ENCODE measurements at places on chromosomes 3 and 15.
A peak's percentile ranks its signal among the peaks of the same experiment; 100 is the strongest.

GRCh38 chr3:81237181-81237580 lies 524.3 kb downstream of the GBE1 start:
- no peak for DNase-seq

DNA sequence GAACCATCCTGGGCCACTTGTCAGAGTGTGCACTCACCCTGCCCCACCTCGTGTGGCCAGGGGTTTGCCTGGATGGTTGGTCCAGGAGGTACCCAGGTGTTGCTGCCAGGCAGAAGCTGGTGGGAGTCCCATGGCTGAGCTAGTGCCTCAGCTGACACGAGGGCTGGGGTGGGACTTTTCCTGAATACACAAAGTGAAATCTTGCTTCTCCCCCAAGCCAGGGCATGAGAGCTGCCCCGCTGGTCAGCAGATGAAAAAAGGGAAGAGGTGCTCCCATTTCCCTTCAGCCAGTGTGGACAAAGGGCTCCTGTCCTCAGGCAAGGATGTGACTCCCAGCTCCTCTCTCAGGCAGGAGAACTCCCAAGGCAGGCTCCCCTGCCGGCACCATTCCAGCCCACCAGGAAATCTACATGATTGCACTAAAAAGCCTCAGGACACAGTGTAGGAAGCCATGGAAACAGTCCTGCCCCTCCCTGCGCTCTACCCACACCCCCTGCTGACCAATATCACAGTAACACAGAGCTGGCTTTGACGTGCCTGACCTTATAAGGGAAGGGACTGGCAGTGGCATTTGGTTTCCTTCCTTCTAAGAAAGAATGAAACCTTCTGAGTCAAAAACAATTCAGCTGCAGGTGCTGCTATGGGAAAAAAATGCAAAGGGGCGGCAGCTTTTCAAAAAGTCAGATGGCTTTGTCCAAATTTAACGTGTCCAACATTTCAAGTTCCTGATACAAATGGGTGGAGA lies 33.9 kb downstream of the MYO5C start:
- DNase-seq, result peak; percentile 53

GRCh38 chr15:100633763-100634075 lies 31.3 kb downstream of the ASB7 start:
- DNase-seq, result no peak

DNA sequence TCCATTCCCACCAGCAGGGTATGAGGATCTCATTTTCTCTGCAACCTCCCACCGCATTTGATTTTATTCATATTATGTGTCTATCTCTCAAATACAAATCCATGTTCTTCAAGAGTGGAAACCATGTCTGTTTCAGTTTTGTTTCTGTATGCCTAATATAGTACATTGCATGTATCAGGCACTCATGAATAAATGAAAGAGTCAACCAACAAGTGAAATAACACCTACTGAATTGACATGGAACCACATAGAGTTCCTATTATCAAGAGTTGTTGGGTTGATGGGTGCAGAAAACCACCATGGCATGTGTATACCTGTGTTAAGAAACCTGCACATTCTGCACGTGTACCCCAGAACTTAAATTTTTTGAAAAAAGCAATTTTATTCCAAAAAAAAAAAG lies 466.8 kb downstream of the LPP start:
- DNase-seq, result no peak

GRCh38 chr3:191531434-191531972 lies 70.5 kb downstream of the PYDC2 start:
- DNase-seq, result no peak

DNA sequence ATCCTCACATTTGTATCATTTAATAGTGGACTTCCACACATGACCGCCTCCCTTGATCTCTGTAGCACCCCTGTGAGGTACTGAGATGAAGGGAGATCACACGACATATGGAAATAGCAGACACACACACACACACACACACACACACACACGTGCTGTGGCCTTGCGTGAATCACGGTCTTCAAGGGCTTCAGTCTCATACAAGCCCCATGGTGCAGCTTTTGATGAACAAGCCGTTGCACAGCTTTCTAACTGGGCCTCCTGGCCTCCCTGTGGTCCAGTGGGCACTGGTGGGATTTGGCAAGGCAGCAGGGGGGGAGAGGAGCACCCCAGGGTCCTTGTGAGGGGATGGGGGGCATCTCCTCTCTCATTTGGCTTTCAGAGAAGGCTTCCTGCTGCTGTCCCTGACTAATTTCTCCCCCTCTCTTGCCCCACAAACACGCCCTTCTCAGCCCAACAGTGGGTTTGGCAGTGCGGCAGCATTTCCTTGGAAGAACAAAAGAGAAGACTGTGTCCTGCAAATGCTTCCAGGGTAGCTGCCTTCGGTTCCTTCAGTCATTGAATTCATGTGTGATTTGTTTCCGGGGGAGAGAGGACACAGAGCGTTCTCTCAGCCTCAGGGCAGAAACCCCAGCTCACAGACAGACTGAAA lies 98.7 kb downstream of the SMAD6 start:
- DNase-seq, result no peak

DNA sequence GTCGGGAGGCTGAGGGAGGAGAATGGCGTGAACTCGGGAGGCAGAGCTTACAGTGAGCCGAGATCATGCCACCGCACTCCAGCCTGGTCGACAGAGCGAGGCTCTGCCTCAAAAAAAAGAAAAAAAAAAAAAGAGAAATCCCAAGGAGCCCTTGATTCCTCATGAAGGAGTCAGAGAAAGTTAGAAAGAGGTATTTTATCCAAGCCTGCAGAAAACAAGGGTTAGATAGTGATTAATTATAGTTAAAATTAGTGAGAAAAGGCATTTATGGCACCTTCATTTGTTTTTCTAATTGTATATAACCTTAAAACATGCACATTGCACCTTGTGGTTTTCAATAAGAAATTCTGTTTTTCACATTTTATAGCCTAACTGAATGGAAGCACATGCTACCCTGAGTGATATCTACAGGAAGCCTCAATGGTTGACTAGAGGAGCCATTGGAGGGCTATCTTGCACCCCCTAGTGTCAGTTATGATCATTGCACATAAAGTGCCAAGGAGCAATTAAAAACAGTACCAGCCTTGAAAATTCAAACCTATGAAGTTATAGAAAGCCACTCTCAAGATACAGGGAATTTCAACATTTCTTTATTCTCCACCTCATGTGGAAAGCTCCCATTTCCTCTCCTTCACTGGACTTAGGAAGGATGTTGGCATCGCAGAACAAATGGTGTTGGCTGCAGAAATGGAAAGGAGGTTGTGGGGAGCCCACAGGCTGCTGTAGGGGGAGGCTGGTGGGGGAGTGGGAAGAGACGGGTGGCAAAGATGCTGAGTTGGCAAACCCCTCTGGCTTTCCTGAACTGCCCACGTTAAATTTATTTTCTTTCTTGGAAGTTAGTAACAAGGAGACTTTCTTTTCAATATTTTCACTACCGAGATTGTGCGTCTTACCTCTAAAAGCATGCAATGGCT lies 48.5 kb downstream of the ITGA11 start:
- no peak for DNase-seq

DNA sequence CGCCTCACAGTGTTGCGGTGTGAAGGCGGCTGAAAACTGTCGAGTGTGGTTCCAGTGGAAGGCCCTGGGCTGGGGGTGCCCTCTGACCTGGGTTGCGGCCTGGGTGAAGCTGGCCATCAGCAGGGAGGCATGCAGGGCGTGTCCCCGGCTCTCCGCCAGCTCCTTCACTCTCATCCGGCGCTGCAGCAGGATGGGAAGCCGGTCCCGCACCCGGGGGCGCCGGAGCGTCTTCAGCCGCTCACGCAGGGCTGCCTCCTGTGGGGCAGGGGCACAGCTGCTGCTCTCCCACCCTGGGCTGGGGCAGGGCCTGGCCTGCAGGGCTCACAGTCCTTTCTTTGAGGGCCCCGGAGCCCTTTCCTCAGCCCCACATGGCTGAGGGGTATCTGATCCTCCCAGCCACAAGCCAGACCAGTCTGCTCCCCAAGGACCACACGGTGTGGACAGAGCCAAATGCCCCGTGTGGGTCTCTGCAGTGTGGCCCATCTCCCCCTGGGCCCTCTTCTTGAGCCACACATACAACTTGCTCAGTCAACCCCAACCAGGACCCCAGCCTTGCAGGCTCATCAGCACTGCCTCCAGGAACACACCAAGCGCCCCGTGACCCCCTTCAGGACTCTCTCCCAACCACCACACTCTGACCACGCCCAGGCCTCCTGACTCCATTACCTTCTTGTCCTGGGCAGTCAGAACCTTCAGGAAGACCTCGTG lies 26.8 kb downstream of the SPTBN5 start:
- no peak for DNase-seq

DNA sequence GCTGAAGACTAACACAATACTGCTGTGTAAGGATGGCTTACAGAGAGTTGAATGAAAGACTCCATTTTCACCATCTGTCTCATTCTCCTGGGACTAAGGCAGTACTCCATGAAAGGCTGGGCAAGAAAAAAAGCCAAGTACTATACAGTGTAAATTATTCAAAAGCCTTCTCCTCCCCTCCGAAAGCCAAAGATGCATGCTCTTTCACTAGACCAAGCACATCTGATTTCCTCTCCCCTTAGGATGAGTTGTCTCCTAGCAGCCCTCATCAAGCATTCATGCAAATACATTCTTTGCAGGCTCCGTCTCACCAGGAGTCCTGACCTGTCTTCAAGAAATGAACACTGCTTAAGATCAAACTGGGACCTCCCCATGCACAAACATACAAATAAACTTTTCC lies 133.5 kb upstream of the THBS1 start:
- no peak for DNase-seq

- peak; percentile 31 for DNase-seq
Observed at GRCh38 chr3:151226088-151226563, 23.1 kb upstream of the GPR171 start.

GRCh38 chr3:72590732-72591221 lies 257.5 kb downstream of the SHQ1 start:
- no peak for DNase-seq

DNA sequence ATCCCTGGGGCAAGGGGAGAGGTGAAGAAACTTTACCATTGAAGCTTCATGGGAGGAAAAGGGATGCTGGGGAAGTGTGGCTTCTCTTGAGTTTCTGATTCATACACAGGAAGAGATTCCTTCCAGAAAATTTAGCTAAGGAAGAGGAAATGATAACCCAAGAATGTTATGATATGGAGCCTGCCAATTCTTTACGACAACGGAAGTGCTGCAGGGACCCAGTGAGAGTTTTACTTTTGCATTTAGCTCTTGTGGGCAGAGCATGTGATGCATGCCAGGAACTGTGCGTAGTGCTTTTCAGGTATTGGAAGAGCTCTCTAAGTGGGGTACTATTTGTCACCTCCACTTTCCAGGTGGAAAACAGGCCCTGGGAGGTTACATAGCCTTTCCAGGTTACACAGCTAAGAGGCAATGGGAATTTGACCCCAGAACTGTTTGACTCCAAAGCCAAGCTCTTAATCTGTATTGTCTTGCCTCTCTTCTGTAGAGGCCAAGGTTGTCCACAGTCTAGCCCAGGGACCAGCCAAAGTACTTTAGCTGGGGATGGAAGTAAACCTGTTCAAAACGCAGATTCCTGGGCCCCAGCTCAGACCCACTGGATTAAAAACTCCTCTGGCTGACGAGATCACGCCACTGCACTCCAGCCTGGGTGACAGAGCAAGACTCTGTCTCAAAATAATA lies 23.0 kb downstream of the CMTM7 start:
- no peak for DNase-seq

GRCh38 chr15:92521624-92522008 lies 127.9 kb downstream of the ST8SIA2 start:
- peak; percentile 77 for DNase-seq

GRCh38 chr15:86336051-86336788 lies 256.5 kb downstream of the AGBL1 start:
- peak; percentile 79 for DNase-seq

DNA sequence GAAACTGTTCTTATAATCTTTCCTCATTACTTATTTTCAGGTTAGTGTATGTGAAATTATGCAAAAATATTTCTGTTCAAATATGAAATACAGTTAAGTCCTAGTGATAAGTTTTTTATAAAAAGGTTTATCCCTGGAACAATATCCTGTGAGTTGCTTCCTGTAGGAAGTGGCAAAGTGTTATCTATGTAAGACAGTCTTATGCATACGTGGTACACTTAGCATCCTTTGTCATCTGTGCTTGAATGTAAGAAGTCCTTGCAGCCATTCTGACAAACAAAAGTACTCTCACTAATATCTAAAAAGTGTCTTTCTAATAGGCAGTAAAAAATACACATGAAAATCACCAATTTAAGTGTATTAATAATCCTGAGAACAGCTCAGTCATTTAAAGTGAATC lies 372.5 kb upstream of the BCHE start:
- no peak for DNase-seq

DNA sequence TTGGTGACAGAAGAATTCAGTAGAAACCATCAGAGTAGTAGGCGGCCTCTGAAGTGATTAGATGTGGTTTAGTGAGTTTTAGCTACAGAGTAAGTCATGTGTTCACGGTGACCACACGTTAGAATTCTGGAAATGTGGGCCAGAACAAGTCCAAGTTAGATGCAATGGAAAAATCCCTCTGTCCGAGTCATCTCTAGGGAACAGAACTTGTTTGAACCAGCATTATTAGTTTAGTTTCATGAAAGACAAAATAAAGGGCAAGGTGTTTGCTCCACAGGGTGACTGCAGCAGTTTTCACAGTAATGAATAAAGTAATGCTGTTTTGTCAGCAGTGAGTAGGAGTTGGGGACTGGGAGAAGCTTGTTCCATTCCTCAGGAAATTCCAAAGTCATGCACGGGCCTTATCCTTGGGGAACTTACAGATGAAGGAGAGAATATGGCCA lies 100.2 kb downstream of the CGNL1 start:
- DNase-seq, result peak; percentile 71

GRCh38 chr15:93819826-93820225 lies 411.5 kb upstream of the MCTP2 start:
- DNase-seq, result no peak

DNA sequence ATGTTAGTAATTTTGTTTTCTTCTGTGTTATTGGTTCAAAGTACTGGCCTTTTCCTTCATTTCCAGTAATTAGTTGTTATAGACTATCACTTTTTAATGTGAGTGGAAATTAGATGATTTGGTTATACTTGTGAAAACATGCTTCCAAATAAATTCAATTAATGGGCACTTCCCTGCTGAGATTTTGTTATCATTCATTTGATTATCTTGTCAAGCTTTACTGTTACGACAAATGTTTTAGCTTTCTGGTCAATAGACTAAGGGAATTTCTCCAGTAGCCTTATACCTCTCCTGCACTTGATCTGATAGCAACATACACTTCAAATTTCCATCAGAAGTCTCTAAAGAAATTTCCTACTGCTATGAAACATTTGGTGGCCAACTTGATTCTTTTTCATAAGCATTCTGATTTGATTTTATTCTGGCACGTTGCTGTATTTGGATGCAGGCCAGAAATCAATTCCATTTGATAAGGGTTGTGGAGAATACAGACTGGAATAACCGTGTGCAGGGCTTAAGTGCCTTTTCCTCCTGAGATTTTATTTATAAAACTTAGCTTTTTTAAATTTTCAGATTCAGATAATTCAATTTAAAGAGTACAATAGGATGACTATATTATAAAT lies 573.8 kb upstream of the NAALADL2 start:
- DNase-seq, result no peak

DNA sequence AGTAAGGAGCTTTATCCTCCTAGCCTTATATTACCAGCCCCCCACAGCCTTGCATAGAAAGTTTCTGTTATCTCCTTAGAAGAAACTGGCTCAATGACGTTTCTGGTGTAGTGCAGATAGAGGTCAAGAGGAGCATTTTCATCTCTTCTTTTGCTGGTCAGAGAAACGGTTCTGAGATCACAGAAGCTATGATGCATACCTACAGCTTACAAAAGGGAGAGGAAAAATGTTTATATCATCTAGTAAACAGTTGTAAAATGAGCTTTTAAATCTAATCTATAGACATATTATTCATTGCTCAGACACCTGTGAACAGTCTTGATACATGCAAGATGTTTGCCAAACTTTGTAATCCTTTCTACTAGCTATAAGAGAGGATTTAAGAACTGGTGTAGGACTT lies 68.0 kb downstream of the GMPS start:
- DNase-seq, result no peak
